ENCODE measurements at places on chromosomes 6 and 20.
A peak's percentile ranks its signal among the peaks of the same experiment; 100 is the strongest.

- no peak for DNase-seq
- H3K36me3 ChIP-seq, result no peaks in the 10 kb centered on the region
- H3K27ac ChIP-seq, result no peak overlapping the region
- H3K27me3 ChIP-seq, result peaks cover 3% of the 10 kb centered on the region
These were observed 32.0 kb upstream of the SSTR4 start for GRCh38 chr20:23003077-23003635.

- no peak for DNase-seq
- H3K36me3 ChIP-seq, result no peaks in the 10 kb centered on the region
- no peak overlapping the region for H3K27ac ChIP-seq
- no peaks in the 10 kb centered on the region for H3K4me1 ChIP-seq
These were observed 288.9 kb upstream of the IRAK1BP1 start for GRCh38 chr6:78578430-78578829.

DNA sequence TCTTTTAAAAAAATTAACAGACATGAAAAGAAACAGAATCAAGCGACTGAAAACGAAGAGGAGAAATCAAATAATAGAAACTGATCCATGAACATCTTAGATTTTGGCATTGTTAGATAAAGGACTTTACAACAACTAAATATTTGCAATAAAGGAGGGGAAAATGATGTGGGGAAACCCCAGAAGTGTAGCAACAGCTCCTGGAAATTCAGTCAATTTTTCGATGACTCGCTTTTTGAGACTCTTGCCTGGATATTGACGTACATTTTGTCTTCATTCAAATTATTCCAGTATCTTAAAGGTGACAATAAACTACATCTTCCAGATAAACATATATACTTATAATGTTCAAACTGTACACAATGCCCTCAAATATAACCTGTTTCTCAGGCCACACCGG, 44.1 kb downstream of the ADGB start:
- no peaks in the 10 kb centered on the region for H3K27me3 ChIP-seq
- H3K4me3 ChIP-seq, result no peak overlapping the region
- H3K36me3 ChIP-seq, result no peaks in the 10 kb centered on the region
- no peak overlapping the region for H3K27ac ChIP-seq
- no peak for DNase-seq

- DNase-seq, result no peak
- H3K27ac ChIP-seq, result no peak overlapping the region
- no peak overlapping the region for H3K4me3 ChIP-seq
- H3K36me3 ChIP-seq, result no peaks in the 10 kb centered on the region
- H3K4me1 ChIP-seq, result no peaks in the 10 kb centered on the region
These were observed 155.3 kb downstream of the FUT9 start for GRCh38 chr6:96171112-96171511.

- H3K4me3 ChIP-seq, result no peak overlapping the region
- H3K36me3 ChIP-seq, result peaks cover 2% of the 10 kb centered on the region
- no peak for DNase-seq
- H3K27me3 ChIP-seq, result no peaks in the 10 kb centered on the region
These were observed 21.4 kb downstream of the KCNQ5 start for GRCh38 chr6:72643214-72643613.

DNA sequence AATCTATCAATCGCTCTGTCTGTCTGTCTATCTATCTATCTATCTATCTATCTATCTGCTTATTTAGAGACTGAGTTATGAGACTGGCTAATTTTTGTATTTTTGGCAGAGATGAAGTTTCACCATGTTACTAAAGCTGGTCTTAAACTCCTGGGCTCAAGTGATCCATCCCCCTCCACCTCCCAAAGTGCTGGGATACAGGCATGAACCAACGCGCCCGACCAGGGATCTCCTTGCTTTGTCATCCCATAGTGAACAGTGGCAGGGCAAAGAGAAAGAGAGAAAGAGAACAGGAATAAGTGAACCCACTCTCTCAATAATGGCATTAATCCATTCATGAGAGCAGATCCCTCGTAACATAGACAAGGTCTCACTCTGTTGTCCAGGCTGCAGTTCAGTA, 66.4 kb upstream of the DSP start:
- H3K27me3 ChIP-seq, result peaks cover 2% of the 10 kb centered on the region
- peaks cover 3% of the 10 kb centered on the region for H3K4me1 ChIP-seq
- no peak for DNase-seq
- no peak overlapping the region for H3K27ac ChIP-seq

- H3K4me3 ChIP-seq, result no peak overlapping the region
- peaks cover 2% of the 10 kb centered on the region for H3K27me3 ChIP-seq
- H3K27ac ChIP-seq, result no peak overlapping the region
- H3K36me3 ChIP-seq, result no peaks in the 10 kb centered on the region
- DNase-seq, result no peak
- H3K4me1 ChIP-seq, result no peaks in the 10 kb centered on the region
These were observed 64.0 kb downstream of the PLCB1 start for GRCh38 chr20:8196096-8196495.

- DNase-seq, result no peak
- H3K27me3 ChIP-seq, result peaks cover 21% of the 10 kb centered on the region
- H3K36me3 ChIP-seq, result no peaks in the 10 kb centered on the region
- H3K4me1 ChIP-seq, result peaks cover 10% of the 10 kb centered on the region
These were observed 251.1 kb downstream of the PHACTR1 start for GRCh38 chr6:12967686-12968085.

GRCh38 chr6:38307740-38308139, 332.0 kb downstream of the BTBD9 start:
- H3K4me3 ChIP-seq, result no peak overlapping the region
- no peak for DNase-seq
- no peak overlapping the region for H3K27ac ChIP-seq
- H3K27me3 ChIP-seq, result no peaks in the 10 kb centered on the region
- H3K4me1 ChIP-seq, result peaks cover 10% of the 10 kb centered on the region
- H3K36me3 ChIP-seq, result no peaks in the 10 kb centered on the region

GRCh38 chr6:160088069-160088783, 33.4 kb upstream of the SLC22A1 start:
- peaks cover 67% of the 10 kb centered on the region for H3K36me3 ChIP-seq
- no peaks in the 10 kb centered on the region for H3K27me3 ChIP-seq
- H3K4me1 ChIP-seq, result peaks cover 7% of the 10 kb centered on the region
- no peak for DNase-seq
- H3K4me3 ChIP-seq, result no peak overlapping the region

DNA sequence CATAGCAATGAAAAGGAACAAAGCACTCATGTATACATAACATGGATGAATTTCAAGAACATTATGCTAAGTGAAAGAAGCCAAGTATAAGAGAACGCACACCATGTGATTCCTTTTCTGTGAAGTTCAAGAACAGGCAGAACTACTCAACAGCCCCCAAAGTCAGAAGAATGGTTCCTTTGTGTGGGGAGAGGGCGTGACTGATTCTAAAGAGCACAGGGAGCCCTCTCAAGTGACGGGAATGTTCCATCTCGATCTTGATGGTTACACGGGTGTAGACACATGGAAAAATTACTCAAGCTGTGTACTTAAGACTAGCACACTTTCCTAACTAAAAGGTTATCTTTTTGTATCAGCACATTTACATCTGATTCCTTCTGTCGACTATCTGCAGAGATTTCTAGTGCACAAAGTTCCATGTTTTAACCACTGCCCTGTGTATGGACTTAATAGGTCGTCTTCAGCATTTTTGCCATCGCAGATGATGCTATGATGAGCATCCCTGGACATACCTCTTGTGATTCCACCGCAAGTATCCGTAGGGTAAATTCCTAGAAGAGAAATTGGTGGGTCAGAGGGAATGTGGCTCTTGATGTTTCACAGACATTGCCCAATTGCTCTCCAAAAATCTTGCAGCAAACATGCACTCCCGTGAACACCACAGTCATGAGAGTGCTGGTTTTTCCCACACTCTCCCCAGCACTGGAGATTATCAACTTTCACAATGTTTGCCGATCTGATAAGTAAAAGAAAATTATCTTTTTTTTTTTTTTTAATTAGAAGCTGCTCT, 279.3 kb downstream of the BMP7 start:
- H3K4me3 ChIP-seq, result no peak overlapping the region
- no peak for DNase-seq
- H3K36me3 ChIP-seq, result no peaks in the 10 kb centered on the region
- no peak overlapping the region for H3K27ac ChIP-seq
- no peaks in the 10 kb centered on the region for H3K4me1 ChIP-seq

GRCh38 chr20:24830649-24831048, 118.4 kb upstream of the CST7 start:
- no peak overlapping the region for H3K4me3 ChIP-seq
- no peaks in the 10 kb centered on the region for H3K27me3 ChIP-seq
- DNase-seq, result no peak
- H3K4me1 ChIP-seq, result no peaks in the 10 kb centered on the region

DNA sequence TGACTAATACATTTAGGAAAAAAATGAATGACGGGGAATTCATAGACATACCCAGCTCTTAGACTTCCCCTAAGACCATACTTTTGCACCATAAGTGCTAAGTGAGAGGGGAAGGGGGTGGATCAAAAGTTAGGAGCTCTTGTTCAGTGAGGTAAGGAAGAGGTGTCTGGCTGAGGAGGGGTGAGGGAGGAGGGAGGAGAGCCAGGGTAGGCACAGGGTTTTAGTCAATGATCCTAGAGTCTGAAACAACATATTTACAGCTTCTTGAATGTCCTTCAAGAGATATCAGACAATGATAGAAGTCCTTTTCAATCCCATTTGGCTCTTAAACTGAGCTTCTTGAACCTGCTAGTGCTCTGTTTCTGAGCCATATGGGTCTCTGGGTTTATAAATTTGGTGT, 135.4 kb downstream of the FNDC1 start:
- no peak for DNase-seq
- no peaks in the 10 kb centered on the region for H3K36me3 ChIP-seq
- no peak overlapping the region for H3K27ac ChIP-seq
- H3K27me3 ChIP-seq, result peaks cover 2% of the 10 kb centered on the region
- no peak overlapping the region for H3K4me3 ChIP-seq

DNA sequence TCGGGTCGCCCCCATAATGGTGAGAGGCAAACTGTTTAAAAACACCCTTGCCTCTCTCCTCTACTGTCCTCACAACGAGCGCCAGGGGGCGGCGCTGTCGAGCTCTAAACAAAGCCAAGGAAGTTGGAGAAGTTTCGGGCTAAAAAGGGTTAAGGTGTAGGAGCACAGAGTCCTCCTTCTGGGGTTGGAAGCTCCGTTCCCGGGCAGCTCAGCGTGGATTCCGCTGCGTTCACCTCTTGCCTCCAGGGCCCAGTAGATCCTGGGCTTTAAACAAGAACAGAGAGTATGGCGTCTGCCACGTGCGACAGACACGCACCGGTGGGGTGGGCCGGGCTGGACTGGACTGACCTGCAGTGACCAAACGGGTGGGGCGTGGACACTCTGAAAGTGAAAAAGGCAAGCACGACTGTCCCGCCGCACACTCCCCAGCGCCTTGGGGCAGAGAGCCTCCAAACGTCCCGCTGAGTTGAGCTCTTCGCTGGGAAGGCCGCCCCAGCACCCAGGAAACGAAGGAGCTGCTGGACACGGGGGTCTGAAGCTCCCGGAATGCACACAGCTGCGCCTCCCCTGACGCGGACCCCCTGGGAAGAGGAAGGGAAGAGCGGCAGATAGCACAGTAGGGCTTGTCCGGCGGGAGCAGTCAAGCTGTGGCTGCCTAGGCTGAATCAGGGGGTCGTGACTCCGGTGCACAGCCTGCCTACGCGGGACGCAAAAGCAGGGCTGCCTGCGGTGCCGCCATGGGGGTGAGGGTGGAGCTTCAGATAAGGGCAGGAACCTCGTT, 1.6 kb upstream of the THBD start:
- peaks cover 4% of the 10 kb centered on the region for H3K4me1 ChIP-seq
- no peak overlapping the region for H3K27ac ChIP-seq
- DNase-seq, result peak; percentile 83
- no peaks in the 10 kb centered on the region for H3K36me3 ChIP-seq
- peaks cover 62% of the 10 kb centered on the region for H3K27me3 ChIP-seq
- no peak overlapping the region for H3K4me3 ChIP-seq

GRCh38 chr6:17149571-17149970, 47.7 kb downstream of the STMND1 start:
- no peaks in the 10 kb centered on the region for H3K27me3 ChIP-seq
- no peak overlapping the region for H3K27ac ChIP-seq
- H3K36me3 ChIP-seq, result no peaks in the 10 kb centered on the region
- DNase-seq, result no peak
- H3K4me3 ChIP-seq, result no peak overlapping the region

DNA sequence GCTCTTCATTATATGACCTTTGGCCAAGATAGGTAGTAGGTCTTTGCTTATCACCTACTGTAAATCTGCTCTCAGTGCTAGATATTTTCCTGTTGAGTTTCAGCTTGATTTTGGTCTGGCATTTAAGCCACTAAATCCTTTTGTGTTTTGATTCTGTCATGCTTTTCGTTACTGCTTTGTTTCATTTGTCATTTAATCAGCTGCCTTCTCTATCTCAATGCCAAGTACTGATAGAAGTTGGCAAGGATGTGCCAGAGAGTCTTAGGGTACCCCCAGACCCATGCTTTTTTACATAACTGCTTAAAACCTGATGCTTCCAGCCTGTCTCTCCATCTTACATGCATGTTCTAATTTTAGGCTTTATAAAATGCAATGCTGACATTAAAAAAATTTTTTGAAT, 300.1 kb upstream of the SASH1 start:
- H3K4me3 ChIP-seq, result no peak overlapping the region
- no peaks in the 10 kb centered on the region for H3K27me3 ChIP-seq
- no peak overlapping the region for H3K27ac ChIP-seq
- no peak for DNase-seq
- H3K4me1 ChIP-seq, result no peaks in the 10 kb centered on the region

- no peaks in the 10 kb centered on the region for H3K27me3 ChIP-seq
- H3K36me3 ChIP-seq, result peaks cover 20% of the 10 kb centered on the region
- DNase-seq, result peak; percentile 85
- peak overlapping the region; percentile 66 for H3K27ac ChIP-seq
- peaks cover 62% of the 10 kb centered on the region for H3K4me1 ChIP-seq
These were observed 34.5 kb upstream of the MPC1 start for GRCh38 chr6:166417285-166417691.

DNA sequence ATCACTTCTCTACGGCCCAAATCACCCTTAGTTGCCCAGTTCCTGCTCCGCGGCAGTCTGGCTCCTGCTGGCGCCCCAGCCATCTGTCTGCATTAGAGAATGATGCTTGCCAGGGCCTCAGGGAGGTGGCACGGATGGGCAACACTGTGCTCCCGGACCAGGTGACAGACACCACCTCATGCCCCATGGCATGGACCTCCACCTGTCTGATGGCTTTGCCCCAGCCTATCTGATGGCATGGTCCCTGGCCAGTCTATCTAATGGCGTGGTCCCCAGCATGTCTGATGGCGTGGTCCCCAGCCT, 18.8 kb upstream of the MRGBP start:
- peaks cover 30% of the 10 kb centered on the region for H3K4me1 ChIP-seq
- H3K27me3 ChIP-seq, result no peaks in the 10 kb centered on the region
- peak overlapping the region; percentile 73 for H3K27ac ChIP-seq
- no peaks in the 10 kb centered on the region for H3K36me3 ChIP-seq

GRCh38 chr6:24446670-24447069, 42.7 kb downstream of the GPLD1 start:
- no peaks in the 10 kb centered on the region for H3K36me3 ChIP-seq
- no peak overlapping the region for H3K27ac ChIP-seq
- no peak for DNase-seq
- H3K4me1 ChIP-seq, result no peaks in the 10 kb centered on the region
